ENCODE measurements at places on chromosomes 3 and 15.

DNA sequence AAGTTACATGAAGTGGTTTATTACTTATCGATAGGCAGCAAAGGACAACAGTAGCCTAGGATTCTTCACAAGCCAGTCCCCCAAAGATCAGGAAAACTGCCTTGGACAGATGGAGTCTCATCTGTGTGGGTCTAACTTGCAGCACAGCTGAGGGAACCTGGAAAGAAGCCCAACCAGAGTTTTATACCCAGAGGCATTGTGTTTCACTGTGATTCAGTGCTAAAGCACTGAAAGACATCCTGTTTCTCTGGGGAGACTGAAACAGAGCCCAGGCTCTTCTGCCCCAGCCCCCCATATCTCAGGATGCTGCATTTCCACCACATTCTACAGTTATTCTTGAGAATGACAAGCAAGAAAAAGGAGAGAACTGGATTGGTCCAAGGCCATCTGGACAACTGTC lies 48.2 kb upstream of the PYDC2 start:
- DNase-seq = no peak

- no peak for DNase-seq
Observed at GRCh38 chr15:64767203-64767602, 8.2 kb downstream of the RBPMS2 start.

GRCh38 chr15:22780267-22780666 lies 6.2 kb upstream of the NIPA1 start:
- DNase-seq = no peak

DNA sequence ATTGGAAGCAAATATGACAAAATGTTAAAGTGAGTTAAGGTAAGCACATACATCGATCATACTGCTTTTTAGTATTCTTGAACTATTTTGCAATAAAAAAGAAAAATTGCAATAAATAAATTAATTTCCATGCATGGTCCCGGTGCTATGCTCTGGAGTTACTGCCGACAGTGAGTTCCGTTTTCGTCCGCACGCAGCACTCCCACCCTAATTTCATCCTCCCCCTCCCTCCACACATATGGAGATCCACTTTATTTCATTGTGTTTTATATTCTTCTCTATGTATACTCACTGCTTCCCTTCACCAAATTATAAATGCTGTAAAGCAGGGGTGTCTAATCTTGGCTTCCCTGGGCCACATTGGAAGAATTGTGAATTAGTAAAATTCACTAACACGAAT lies 247.3 kb downstream of the THSD4 start:
- no peak for DNase-seq

- DNase-seq = no peak
Observed at GRCh38 chr3:141178551-141178950, 53.1 kb upstream of the PXYLP1 start.

DNA sequence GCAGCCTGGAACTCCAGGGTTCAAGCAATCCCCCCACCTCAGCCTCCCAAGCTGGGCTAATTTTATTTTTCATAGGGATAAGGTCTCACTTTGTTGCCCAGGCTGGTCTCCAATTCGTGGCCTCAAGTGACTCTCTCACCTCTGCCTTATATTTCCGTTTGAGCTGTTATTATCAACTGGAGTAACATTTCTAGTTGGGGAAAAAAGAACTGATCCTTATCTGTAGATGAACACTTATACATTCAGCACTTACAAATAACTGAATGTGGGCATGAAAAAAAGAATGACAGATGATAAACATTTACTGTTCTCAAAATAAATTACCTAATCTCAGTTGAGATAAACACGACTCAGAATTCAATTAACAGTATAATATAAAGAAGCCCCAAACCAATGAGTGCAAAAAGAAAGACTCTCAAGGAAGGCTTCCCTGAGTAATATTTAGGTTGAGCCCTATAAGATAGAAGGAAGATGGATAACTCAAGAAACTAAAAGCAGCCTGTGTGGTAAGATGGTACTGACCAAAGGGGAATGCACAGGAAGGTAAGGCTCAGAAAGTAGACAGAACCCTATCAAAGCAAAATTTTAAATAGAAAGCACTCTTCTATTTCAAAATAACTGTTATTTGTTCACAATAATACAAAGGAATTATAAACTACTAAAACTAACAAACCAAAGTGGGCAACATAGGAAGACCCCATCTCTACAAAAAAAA lies 11.8 kb downstream of the UBE3A start:
- DNase-seq = no peak

- peak; percentile 28 for DNase-seq
Observed at GRCh38 chr15:60591496-60592370, 112.8 kb upstream of the ICE2 start.

DNA sequence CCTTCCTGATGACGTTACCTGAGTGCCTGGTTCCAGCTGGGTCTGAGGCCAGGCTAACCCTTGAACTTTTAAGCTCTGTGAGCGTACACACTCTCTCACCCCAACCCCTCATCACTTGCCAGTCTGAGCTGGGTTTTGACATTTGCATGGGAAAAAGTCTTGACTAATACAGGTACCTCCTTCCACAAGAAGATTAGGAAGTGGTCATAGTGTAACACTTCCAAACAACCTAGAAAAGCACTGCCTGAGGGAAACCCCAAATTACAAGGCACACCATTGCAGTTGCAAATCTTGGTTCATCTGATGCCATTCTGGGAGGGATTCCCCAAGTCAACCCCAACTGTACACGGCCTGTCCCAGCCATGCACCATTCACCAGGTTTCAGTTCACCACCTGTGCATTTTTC lies 499.8 kb downstream of the FOXP1 start:
- no peak for DNase-seq

DNA sequence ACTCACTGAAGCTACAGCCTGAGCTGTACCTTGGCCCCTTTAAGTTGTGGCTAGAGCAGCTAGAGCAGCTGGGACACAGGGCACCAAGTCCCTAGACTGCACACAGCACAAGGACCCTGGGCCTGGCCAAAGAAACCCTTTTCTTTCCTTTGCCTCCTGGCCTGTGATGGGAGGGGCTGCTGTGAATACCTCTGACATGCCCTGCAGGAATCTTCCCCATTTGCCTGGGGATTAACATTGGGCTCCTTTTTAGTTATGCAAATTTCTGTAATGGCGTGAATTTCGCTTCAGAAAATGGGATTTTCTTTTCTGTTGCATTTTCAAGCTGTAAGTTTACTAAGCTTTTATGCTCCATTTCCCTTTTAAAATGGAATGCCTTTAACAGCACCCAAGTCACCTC lies 611.2 kb upstream of the ARPP21 start:
- no peak for DNase-seq

DNA sequence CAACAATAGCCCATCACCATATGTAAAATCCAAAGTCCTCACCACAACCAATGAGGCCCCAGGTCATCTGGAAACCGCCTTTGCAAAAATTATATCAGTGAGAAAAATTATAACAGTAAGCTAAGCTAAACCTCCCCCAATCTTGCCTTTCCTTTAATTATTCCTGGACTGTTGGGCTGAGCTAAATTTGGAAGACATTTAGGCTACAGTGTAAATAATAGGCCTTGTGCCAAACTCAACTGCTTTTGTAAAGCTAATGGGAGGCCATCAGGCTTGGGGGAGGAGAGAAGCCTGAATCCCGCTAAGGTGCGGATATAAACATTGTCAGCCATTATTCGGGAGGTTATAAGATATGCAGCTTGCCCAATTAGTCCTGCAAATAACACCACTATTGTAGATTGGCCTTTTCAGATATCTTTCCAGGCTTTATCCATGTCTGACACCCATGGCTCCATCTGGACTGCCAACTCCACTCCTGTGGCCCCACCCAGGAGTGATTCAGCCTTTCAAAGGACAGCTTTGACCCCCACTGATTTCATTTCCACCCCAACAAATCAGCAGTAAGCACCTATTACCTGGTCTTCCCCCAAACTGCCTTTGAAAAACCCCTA lies 53.0 kb upstream of the CA12 start:
- DNase-seq = no peak

- DNase-seq = no peak
Observed at GRCh38 chr3:52046902-52047239, 9.5 kb downstream of the DUSP7 start.

- DNase-seq = no peak
Observed at GRCh38 chr3:74301056-74301455, 313.4 kb downstream of the CNTN3 start.

Data from activated CD8-positive, alpha-beta memory T cell treated with anti-CD3 and anti-CD28 coated beads for 1 hour (primary cell).